SK-N-SH treated with all-trans-retinoic acid at 6 μM for 48 hours (cell line): ENCODE measurements at places on chromosomes 4 and X.

GRCh38 chr4:40254608-40255392, 58.0 kb downstream of the RHOH start:
- ATAC-seq, result peak; percentile 79

DNA sequence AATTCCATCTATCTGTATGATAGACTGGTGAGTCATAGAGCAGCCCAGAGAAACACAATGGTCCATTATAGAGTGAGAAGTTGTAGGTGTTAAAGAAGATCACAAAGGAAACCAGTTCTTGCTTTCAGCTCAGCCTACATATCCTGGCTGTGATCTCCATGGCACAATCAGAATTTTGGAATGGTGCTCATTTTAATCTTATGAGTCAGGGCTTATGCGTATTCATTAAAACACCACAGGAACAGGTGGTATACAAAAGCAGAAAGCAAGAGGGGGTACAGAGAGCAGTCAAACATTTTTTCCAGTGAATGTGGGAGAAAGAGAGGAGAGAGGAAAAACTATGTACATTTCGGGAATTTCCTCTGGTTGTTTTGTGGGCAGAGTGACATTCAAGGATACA, 126.9 kb downstream of the MFAP3L start:
- ATAC-seq, result peak; percentile 38; the same call in 2 of the 3 replicates

DNA sequence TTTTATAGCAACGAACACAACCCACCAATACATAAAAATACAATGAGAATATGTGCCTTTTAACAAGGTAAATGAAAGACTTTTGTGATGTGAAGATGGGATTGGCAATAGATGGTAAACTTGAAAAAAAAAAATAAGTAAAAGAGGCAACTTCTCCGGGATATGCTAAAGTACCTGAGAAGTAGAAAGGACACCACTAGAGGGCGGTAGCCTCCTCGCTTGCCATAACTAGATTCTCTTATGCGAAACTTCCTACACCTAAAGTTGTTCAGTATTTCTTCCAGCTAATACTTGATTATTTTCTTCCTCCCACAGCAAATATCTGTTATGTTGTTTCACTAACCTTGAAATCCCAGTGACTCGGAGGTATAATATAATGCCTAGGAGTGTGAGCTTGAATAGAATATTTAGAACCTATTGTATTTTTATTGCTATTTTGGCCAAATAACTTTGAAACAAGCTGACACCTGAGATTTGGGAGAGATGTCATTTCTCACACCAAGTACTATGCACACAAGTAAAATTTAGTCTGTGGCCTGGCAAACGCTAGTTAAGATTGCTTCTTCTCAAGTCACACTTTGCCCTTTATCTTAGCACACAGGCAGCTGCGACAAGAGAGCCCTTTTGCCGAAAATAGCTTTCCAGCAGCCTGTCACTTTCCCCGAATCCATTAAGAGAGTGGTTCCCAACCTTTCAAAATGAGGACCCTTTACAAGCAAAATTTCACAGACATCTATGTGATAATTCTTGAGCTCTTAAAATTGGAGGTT, 44.9 kb upstream of the PDLIM5 start:
- ATAC-seq, result peak; percentile 97

DNA sequence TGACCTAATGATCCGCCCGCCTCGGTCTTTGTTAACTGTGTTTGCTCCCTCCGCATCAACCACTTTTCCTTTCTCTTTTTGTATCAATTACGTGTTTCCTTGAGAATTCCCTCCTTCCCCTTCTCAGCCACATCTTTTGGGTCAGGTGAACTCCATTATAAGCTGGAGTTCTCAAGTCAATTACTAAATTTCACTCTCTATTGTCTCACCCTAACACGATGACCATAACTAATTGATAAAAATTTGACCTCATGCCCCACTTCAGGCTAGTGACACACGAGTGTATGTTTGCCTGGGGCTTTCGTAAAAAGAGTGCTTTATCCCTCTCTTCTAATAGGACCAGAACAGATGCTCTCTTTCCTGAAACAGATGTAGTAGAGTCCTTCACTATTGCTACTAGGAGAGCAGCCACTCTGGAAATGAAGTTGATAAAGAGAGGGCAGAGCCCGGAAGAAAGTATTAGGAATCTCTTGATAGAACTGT, 403.6 kb upstream of the ANXA10 start:
- peak; percentile 79 for ATAC-seq

DNA sequence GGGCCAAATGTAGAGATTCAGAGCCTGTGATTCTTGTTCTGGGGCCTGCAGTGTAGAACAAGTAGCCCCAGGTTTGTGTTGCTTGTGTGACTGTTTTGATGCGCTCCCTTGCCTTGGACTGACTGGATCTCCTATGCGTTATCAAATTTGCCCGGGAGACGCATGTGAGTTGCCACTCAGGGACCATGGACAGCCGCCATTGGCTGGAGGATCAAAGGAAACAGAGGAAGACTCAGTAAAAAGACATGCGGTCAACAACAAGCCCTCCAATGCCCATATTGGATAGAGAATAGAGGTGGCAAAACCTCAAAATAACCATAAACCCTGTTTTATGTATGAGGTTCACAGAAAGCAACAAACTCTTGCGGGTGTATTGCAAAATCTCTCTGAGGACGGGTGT, 327.5 kb upstream of the IGFBP7 start:
- ATAC-seq, result no peak

DNA sequence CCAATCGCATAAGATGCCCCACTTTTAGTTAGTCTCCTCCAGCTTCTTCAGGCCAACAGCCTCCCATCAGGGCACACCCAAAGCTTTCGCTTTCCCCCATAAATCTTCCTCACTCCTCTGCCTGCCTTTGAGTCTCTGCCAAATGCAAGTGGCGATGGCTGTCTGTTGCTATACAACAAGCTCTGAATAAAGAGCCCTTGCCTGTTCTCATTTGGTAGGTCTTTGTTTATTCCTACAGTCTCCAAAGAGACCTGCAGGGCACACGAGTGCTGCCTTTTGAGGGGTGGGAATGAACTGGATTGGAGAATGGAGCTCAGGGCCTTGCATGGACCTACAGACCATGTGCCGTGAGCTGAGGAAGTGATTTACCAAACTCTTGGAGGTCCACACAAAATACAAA, 52.2 kb upstream of the SOD3 start:
- ATAC-seq, result no peak

DNA sequence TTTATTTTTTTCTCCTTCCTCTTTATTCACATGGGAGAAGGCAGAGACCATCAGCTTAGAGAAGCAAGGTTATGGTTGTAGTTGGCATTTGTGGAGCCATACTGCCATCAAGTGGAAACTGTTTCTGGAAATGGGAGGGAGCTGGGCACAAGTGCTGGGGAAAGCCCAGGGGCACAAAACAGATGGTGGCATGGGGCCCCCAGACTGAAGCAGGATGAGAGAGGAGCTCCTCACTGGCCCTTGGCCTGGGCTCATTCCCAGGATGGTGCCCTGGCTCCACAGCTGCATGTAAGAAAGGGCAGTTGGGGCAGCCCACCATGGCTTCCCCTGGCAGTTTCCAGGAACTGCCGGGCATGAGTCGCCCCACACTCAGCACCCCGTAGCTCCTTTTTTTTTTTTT, 59.2 kb downstream of the NBDY start:
- no peak for ATAC-seq

DNA sequence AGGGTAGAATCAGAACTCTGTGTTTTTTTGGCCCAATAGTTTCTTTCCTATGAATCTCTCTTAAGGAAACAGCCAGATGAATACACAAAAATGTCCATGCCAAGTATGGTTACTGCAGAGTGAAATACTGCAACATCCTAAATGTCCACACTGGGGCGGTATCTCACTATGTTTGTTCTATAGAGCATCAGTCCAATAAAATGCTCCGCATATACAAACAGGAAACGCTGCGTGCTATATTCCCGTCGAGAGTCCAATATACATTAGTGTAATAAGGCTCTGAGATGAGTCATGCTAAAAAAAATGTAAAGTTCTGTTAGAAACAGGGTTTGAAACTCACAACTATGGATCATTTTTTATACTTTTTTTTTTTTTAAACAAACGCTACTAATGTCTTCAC, 72.9 kb upstream of the ENOX2 start:
- peak; percentile 97 for ATAC-seq

- no peak for ATAC-seq
Observed at GRCh38 chr4:132218406-132218805, 930.7 kb upstream of the PCDH10 start.

- ATAC-seq, result no peak
Observed at GRCh38 chrX:17818726-17819125, 42.4 kb downstream of the RAI2 start.

DNA sequence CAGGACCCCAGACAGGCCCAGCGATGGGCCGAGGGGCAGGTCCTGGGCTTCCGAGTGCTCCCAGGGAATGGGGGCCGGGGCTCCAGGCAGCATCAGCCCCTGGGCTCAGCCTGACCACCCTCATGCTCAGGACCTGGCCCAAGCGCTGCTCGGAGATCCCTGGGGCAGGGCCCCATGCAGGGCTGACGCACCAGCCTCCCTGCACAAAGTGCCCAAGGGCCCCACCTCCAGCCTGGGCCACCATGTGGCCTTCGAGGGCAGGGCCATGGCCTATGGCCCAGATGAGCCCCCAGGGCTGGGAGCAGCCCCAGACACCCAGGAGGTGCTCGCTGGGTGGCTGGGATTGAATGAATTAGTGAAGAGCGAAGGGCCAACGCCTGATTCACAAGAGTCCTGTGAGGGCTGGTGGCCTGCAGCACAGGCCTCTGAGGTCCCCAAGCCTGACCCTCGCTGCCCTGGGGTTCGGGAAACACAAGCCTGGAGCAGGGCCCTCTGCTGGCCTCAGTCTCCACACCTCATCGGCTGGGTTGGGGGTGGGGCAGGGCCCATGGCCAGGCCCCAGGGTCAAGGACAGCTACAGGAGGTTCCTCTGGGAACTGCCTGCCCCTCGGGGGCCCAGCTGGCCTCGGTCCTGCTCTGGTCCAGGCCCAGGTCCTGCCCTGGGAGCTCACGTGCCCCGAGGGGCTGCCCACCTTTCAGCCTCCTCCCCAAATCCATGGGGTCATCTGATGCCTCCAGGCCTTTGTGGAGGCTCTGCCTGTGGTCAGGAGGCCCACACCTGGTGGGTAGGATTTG, 13.3 kb upstream of the FGFR3 start:
- no peak for ATAC-seq

DNA sequence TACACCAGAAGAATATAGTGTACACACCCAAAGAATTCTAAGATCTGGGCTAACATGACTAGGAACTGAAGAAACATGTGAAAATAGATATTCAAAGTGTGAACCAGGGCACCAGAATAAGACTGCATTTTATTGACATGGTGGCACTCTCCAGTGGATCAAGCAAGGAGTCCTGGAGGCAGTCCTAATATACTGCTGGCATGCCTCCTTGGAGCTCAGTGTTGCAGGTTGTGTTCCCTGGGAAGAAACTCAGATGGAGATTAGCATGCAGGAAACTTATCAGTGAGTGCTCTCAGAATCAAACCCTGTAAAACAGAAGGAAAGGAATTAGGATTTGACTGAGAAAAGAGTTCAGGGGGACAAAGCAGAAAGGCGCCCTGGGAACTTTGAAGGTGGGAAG, 105.1 kb downstream of the CXCL13 start:
- no peak for ATAC-seq

- no peak for ATAC-seq
Observed at GRCh38 chr4:173821876-173822275, 291.8 kb upstream of the HAND2 start.

DNA sequence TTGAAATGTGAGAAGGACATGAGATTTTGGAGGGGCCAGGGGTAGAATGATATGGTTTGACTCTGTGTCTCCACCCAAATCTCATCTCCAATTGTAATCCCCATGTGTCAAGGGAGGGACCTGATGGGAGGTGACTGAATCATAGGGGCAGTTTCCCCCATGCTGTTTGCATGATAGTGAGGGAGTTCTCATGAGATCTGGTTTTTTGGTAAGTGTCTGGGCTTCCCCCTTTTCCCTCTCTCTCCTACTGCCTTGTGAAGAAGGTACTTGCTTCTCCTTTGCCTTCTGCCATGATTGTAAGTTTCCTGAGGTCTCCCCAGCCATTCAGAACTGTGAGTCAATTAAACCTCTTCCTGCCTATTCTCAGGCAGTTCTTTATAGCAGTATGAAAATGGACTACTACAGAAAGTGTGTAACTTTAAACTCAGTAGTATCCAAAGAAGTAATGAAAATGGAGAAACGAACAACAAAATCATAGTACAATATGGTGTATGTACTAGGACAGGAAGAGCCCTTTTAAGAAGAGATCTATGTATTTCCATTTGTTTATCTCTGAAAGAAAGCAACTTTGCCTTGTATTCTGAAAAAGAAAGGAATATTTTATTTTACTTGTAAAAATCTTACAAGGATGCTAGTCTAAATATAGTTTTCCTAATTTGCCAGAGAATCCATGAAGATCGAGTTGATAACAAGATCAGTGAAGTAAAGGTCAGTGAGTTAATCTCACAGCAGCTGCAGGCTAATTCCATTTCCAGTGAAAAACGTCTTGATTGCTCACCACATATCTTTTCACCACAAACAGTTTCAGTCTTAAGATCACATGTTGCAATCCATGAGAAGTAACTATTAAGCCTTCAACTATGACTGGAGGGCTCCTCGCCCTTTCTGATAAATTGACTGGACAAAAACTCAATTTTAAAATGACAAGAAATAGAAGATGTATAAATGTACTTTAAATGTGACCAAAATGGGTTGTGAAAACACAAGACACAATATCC, 20.5 kb downstream of the PKD2 start:
- ATAC-seq, result peak; percentile 83

DNA sequence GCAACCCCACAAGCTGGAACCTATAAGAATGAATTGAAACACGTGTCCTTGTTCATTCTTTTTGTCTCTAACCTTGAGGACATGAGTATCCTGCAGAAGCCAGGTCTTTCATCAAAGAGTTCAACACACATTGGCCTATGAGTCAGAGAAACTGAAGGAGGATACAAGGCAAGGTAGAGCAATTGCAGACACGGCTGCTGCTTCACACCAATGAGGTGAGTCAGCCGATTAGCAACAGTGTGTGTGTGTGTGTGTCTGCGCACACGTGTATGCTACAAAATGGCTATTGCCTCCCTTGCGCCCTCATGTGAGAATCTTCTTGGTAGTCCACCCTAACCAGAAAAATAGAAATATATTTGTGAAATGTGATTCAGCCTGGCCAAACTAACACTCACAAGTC, 1477.7 kb upstream of the IGFBP7 start:
- no peak for ATAC-seq

DNA sequence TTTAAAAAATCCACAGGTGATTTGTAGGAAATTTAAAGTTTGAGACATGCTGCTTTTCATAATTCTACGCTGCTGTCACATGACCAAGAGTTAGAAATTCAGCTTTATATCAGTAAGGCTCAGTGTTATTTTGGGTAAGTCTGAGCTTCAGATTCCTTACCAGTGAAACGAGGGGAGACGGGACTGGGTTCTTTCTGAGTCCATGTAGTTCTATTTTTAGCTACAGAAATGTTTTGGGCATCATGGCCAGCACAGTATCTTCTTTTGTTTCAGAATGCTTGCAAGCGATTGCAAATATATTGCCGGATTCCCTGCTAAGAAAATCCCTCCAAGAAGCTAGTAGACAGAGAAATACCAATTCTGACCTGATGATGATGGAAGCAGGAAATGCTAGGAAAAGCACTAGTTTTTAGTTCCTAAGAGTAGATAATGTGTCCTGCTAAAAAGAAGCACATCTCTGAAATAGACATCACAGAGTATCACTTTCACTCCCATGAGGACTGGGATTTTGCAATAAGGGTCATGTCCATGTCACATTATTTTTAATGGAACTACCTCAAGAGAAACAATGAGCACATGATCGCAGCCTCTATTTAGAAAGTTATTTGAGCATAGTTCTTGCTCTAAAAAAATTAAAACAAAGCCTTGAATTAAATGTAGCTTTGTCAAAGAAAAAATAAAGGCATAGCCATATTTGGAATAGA, 10.9 kb downstream of the ATP1B4 start:
- ATAC-seq, result no peak

- ATAC-seq, result no peak
Observed at GRCh38 chr4:37441231-37442061, 196.9 kb downstream of the NWD2 start.
